MM.1S (cell line): ENCODE measurements at places on chromosomes 1 and 21.

- no peak for DNase-seq
- no peaks in the 10 kb centered on the region for H3K4me1 ChIP-seq
- no peaks in the 10 kb centered on the region for H3K27me3 ChIP-seq
- no peaks in the 10 kb centered on the region for H3K36me3 ChIP-seq
- H3K27ac ChIP-seq: no peak overlapping the region
- no peak overlapping the region for H3K4me3 ChIP-seq
Measured at GRCh38 chr1:207923121-207923520, 12.2 kb upstream of the CD34 start.

DNA sequence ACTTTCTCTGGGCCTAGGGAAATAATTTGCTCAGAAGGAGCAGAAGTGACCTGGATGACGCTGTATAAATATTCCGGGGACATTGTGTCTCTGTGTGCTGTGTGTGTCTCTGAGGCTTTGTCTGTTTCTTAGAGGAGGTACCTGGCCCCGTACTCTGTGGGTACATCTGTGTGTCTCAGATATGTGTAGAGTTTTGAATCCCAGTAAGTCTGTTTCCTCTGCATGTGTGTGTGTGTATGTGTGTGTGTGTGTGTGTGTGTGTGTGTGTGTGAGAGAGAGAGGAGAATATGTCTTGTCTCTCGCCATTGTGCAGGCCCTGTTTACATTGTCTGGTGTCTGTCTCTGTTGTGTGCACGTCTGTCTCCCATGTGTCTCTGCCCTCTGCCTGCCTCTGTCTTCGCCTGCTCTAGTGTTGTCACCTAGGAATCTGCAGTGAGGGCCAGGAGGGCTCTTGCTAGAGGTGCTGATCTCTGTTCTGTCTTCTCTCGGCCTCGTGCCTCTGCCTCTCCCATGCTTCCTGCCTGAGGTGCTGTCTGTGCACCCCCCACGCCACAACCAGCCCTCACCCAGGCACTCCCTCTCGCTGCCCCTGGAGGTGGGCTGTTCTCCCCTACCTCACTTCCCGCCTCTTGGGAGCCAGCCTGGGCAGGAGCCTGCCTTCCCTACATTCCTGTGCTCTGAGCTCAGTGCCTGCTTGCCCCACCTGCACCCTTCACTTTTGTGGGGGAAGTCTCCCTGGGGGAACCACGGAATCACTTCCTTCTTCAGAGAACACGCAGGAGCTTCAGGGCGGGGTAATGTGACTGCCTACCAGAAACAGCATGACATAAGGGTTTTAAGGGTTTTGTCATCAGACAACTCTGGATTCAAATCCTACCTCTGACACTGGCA is 5.9 kb downstream of the MAP7D1 start:
- no peaks in the 10 kb centered on the region for H3K27me3 ChIP-seq
- H3K4me3 ChIP-seq: no peak overlapping the region
- peaks cover 30% of the 10 kb centered on the region for H3K4me1 ChIP-seq
- H3K27ac ChIP-seq: peak overlapping the region; percentile 33; the same call in 1 of the 2 replicates
- no peak for DNase-seq

- H3K27ac ChIP-seq: no peak overlapping the region
- DNase-seq: no peak
- H3K36me3 ChIP-seq: no peaks in the 10 kb centered on the region
- no peaks in the 10 kb centered on the region for H3K27me3 ChIP-seq
- H3K4me3 ChIP-seq: no peak overlapping the region
Measured at GRCh38 chr1:234528074-234528865, 49.3 kb upstream of the TARBP1 start.

- H3K4me3 ChIP-seq: no peak overlapping the region
- H3K36me3 ChIP-seq: no peaks in the 10 kb centered on the region
- peaks cover 84% of the 10 kb centered on the region for H3K27me3 ChIP-seq
- H3K27ac ChIP-seq: no peak overlapping the region
- DNase-seq: no peak
Measured at GRCh38 chr1:3168678-3169077, 99.7 kb downstream of the PRDM16 start.

- no peaks in the 10 kb centered on the region for H3K27me3 ChIP-seq
- 0 out of 2 replicates have a peak, but pooled peaks cover 8% of the 10 kb centered on the region for H3K4me1 ChIP-seq
- no peaks in the 10 kb centered on the region for H3K36me3 ChIP-seq
- DNase-seq: no peak
Measured at GRCh38 chr1:27686223-27686990, 14.4 kb upstream of the IFI6 start.

DNA sequence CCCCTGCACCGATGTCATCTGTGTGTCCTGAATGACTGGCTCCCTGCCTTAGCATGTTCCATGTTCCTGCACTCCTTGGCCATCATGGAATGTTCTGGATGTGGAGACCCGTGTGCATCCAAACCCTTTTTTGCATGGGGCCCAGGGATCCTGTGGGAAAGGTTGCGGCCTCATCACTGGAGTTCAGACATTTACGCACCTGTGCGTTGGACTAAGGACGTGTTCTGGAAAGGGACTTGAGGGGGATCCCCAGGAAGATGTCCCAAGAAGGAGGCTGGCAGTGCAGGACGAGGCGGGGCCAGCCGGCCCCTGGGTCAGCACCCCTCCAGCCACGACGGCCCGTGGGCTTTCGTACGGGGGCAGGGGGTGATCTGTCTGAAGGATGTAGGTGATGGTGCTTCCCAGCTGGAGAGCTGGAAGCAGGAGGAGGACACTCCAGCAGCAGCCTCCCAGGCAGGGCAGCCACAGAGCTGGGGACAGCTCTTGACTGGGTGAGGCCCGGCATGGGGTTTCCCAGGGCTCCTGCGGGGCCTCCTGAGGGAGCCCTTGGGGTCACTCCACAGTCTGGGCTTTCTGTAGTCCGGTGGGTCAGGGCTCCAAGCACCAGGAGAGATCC is 67.2 kb downstream of the SCCPDH start:
- no peaks in the 10 kb centered on the region for H3K27me3 ChIP-seq
- no peaks in the 10 kb centered on the region for H3K4me1 ChIP-seq
- no peak for DNase-seq

- peak; percentile 31 for DNase-seq
- no peak overlapping the region for H3K27ac ChIP-seq
- H3K27me3 ChIP-seq: no peaks in the 10 kb centered on the region
- no peak overlapping the region for H3K4me3 ChIP-seq
- H3K36me3 ChIP-seq: no peaks in the 10 kb centered on the region
Measured at GRCh38 chr1:109499661-109500536, 6.0 kb downstream of the CYB561D1 start.

GRCh38 chr1:115067161-115067859 is 22.0 kb downstream of the TSPAN2 start:
- DNase-seq: no peak
- 0 out of 2 replicates have a peak, but pooled peaks cover 2% of the 10 kb centered on the region for H3K4me1 ChIP-seq
- H3K36me3 ChIP-seq: no peaks in the 10 kb centered on the region
- no peaks in the 10 kb centered on the region for H3K27me3 ChIP-seq
- no peak overlapping the region for H3K27ac ChIP-seq
- no peak overlapping the region for H3K4me3 ChIP-seq

DNA sequence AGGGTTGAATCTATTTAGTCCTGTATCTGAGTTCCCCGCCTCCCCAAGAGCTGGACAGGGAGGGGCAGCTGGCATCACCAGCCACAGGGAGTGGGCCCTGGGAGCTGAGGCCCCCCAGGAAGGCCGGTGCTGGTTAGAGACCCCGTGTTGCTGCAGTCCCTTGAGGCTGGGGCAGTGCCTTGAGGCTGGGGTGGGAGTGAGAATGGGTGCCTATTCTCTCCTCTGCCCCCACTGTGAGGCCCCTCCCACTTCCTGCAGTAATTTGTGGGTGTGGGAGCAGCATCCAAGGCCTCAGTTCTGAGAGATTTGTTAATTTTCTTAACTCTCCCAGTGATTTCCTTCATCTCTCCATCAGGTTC is 2.5 kb upstream of the TRAPPC3 start:
- peak overlapping the region; percentile 34; the same call in 1 of the 2 replicates for H3K27ac ChIP-seq
- H3K27me3 ChIP-seq: no peaks in the 10 kb centered on the region
- H3K4me1 ChIP-seq: peaks cover 22% of the 10 kb centered on the region
- no peak overlapping the region for H3K4me3 ChIP-seq
- DNase-seq: peak; percentile 24

- no peaks in the 10 kb centered on the region for H3K27me3 ChIP-seq
- no peak overlapping the region for H3K27ac ChIP-seq
- 0 out of 2 replicates have a peak, but pooled peaks cover 4% of the 10 kb centered on the region for H3K36me3 ChIP-seq
Measured at GRCh38 chr1:24414775-24415333, 748 bp upstream of the NIPAL3 start.

DNA sequence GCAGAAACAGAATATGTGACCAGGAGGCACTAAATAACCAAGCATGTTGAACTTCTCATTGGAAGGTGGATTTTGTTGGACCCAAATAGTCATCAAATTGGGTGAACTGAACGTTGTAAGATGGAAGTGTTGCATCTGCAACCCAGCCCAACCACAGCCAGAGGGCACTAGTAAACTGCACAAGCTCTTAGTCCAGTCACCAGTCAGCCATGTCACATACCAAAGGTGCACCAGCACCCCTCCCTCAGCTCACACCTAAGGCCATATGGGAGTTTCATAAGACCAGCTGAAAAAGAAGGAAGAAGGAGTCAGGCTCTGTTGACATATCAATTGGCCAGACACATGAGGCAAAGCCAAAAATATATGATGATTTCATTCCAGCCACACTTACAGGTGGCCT is 481.7 kb upstream of the NR5A2 start:
- peak; percentile 86 for DNase-seq
- H3K36me3 ChIP-seq: no peaks in the 10 kb centered on the region
- peaks cover 15% of the 10 kb centered on the region for H3K4me1 ChIP-seq
- no peaks in the 10 kb centered on the region for H3K27me3 ChIP-seq
- H3K27ac ChIP-seq: peak overlapping the region; percentile 17; the same call in 1 of the 2 replicates
- no peak overlapping the region for H3K4me3 ChIP-seq

- H3K4me3 ChIP-seq: no peak overlapping the region
- H3K27ac ChIP-seq: no peak overlapping the region
- no peaks in the 10 kb centered on the region for H3K36me3 ChIP-seq
- DNase-seq: no peak
- no peaks in the 10 kb centered on the region for H3K27me3 ChIP-seq
Measured at GRCh38 chr1:95966866-95967265, 732.9 kb downstream of the RWDD3 start.

- no peak overlapping the region for H3K27ac ChIP-seq
- H3K36me3 ChIP-seq: no peaks in the 10 kb centered on the region
- no peak for DNase-seq
Measured at GRCh38 chr1:232319072-232319471, 310.9 kb downstream of the SIPA1L2 start.

DNA sequence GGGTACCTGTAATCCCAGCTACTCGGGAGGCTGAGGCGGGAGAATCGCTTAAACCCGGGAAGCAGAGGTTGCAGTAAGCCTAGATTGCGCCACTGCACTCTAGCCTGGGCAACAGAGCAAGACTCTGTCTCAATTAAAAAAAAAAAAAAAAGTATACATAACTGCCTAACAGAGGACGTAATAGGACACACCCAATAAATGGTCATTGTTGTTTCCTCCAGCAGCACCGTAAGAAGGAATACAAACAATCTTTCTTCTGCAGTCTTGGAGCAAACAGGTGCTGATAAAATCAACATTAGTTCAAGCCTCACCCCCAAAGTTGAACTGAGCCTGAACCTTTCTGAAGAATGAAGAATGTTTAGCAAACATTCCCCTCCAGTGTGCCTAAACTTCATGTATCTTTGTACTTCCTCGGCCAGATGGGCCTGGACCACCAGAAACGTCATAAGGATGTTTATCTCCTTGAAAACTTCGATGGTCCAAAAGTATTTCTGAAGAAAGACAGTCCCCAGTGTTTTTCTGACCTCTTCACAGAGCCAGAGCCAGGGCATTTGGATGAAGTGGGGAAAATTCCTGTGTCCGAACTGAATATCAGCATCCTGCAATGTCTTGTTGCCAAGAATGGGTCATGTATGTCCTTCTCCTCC is 136.8 kb upstream of the F3 start:
- DNase-seq: no peak
- no peaks in the 10 kb centered on the region for H3K4me1 ChIP-seq
- no peak overlapping the region for H3K27ac ChIP-seq
- no peak overlapping the region for H3K4me3 ChIP-seq

DNA sequence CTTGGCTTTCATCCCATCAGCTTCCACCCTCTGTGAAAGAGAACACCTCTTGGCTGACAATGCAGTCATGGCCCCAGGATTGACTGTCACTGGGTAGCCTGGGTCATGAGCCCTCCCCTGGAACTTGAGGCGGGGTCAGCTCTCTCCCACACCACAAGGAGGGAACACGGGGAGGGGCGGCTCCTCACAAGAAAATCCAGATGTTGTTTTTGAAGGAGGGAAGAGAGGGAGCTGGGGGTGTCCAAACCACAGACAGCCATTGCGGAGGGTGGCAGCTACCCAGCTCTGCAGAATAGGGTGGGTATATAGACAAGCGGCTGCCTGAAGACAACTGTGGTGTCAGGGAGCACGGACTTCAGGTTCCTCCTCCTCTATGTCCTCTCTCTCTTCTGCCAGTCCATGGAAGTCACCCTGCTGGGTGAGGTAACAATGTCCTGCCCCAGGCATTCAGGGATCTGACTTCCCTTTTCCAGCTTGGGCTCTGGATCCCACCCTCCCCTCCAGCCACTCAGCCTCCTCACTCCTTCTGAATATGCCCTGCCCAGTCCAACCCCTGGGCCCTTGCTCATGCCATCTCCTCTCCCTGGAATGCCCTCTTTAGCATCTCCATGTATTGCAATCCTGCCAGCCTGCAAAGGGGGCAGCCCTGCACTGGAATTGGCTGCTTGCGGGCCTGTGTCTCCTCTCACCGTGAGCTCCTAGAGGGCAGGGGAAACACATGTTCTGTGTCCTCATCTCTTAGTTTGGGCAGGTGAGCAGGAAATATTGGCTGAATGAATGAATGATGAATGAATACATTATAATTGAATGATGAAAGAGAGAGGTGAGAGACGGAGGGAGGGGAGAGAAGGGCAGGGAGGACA is 60.9 kb upstream of the RUNX3 start:
- no peak overlapping the region for H3K27ac ChIP-seq
- DNase-seq: no peak
- no peak overlapping the region for H3K4me3 ChIP-seq
- H3K4me1 ChIP-seq: no peaks in the 10 kb centered on the region
- peaks cover 11% of the 10 kb centered on the region; the same call in 1 of the 2 replicates for H3K27me3 ChIP-seq

- H3K27me3 ChIP-seq: no peaks in the 10 kb centered on the region; the same call in 1 of the 2 replicates
- H3K36me3 ChIP-seq: no peaks in the 10 kb centered on the region
- H3K4me1 ChIP-seq: no peaks in the 10 kb centered on the region
- no peak overlapping the region for H3K27ac ChIP-seq
Measured at GRCh38 chr21:45854690-45855247, 126.8 kb upstream of the COL6A1 start.

GRCh38 chr1:17802164-17802563 is 47.0 kb downstream of the ACTL8 start:
- DNase-seq: no peak
- no peaks in the 10 kb centered on the region for H3K36me3 ChIP-seq
- H3K27me3 ChIP-seq: peaks cover 92% of the 10 kb centered on the region
- no peak overlapping the region for H3K4me3 ChIP-seq
- H3K27ac ChIP-seq: no peak overlapping the region

- peaks cover 28% of the 10 kb centered on the region for H3K4me1 ChIP-seq
- H3K36me3 ChIP-seq: no peaks in the 10 kb centered on the region
- H3K27ac ChIP-seq: peak overlapping the region; percentile 29; the same call in 1 of the 2 replicates
- peaks cover 34% of the 10 kb centered on the region for H3K27me3 ChIP-seq
Measured at GRCh38 chr1:224783006-224783651, 146.3 kb upstream of the DNAH14 start.

- no peak for DNase-seq
- no peaks in the 10 kb centered on the region for H3K4me1 ChIP-seq
- no peaks in the 10 kb centered on the region for H3K27me3 ChIP-seq
- H3K36me3 ChIP-seq: no peaks in the 10 kb centered on the region
- no peak overlapping the region for H3K4me3 ChIP-seq
- no peak overlapping the region for H3K27ac ChIP-seq
Measured at GRCh38 chr1:46581681-46582455, 22.2 kb downstream of the MKNK1 start.
